ENCODE measurements at places on chromosomes 4 and X.

DNA sequence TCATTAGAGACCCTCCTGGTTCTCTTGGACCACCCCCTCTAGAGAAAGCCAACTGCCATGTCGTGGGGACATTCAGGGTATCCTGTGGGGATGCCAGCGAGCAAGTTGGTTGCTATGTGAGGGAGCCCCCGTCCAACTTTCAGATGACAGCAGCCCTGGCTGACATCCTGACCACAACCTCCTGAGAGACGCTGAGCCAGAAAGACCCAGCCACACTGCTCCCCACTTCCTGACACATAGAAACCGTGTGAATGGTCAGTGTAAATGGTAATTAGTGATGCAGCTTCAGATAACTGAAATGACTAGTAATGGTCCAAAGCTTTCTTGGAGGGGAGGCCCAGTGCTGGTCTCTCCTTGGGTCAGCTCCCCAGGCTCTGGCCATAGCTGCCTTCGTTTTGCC, 10.8 kb downstream of the CLCN4 start:
- DNase-seq = no peak

DNA sequence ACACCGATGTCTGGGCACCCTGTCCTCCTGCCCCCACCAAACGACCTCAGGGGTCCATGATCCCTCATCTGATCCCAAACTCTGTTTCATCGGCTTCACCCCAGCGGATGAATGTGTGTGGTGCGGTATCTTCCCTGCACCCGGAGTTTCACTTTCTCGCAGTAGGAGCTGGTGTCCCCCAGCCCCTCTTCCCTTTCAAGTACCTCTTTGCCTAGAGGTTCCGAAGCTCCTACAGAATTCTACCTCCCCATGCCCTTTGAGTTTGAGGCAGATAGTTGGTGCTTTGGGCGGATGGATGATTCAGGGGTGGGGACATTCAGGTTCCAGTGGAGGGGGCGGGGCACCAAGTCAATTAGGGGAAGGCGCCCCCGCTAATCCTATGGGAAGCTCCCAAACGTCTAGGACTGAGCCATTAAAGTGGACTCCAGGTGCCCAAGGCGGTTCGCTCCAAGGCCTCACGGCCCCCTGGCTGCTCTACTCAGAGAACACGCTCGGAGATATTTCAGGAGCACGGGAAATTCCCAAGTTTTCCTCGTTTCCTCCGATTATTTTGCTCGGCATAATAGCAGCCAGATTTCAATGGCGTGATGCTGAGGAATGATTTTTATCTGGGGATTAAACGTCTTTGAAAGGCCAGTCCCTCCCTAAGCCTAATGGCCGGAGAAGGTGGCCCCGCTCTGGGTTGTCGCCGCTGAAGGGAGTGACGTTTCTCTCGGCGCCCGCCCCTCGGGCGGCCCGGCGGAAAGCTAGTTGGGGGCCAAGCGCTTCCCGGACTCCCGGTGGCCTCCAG, 1.3 kb downstream of the MSX1 start:
- DNase-seq = no peak

GRCh38 chrX:22122510-22122909, 90.4 kb downstream of the PHEX start:
- DNase-seq = no peak

DNA sequence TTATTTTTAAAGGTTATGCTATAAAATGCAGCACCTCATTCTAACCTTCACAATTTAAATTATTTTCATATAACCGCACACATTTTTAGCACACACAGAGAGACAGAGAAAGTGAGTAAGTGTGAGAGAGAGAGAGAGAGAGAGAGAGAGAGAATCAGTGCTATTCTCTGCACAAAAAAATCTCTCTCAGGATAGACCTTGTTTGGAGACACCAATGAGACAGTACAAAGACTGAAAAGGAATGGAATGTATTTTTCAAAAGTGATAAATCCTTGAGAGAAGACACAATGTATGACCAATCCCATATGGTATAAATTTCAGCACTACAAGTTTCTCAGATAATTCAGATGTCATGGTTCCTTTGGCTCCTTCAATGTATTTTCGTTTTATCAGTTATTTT, 132.1 kb upstream of the PCDH18 start:
- DNase-seq = no peak

- no peak for DNase-seq
These were observed 234.4 kb upstream of the ITM2A start for GRCh38 chrX:79601341-79602131.

- DNase-seq = peak; percentile 6
These were observed 87.0 kb downstream of the BCOR start for GRCh38 chrX:40010550-40011321.

DNA sequence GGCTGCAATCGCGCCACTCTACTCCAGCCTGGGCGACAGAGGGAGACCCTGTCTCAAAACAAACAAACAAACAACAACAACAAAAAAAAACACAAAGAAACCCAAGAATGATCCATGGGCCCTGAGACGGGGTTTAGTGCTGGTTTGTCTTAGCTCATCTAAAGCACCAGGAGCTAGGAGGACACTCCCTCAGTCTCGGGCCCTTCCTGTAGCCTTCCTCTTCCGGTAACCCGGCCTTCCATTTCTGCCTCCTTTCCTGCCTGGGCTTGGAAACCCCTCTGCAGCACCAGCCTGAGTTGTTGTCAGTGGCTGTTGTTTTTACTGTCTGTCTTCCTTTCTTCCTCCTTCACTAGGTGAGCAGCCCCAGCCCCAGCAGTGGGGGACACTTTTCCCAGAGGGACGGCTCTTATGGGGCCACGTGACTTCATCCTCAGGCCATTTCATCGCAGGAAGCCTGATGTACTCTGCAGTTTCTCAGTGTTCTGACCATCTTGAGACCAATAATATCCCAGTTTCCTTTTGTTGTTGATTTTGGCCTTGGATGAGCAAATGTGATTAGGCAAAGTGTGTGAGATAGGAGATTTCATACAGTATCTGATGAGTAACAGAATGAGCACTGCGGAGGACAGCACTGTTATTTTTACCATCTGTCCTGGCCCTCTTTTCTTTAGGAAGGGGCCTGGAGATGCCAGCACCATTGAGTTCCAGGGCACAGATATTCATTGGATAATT, 90.1 kb downstream of the ANAPC4 start:
- DNase-seq = no peak

DNA sequence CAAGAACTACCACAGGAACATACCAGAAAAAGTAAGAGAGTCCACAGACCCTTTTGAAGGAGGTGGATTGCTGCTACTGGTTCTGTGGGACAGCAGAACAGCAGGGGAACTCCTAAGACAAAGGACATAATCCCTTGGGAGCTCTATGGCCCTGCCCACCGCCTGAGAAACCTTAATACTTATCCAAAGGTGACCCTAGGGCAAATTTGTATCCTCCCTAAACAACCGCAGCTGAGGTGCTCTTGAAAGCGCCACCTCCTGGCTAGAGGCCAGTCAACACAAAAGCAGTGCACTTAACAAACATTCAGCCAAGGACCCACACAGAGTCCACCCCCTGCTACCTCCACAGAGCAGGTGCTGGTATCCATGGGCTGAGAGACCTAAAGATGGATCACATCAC, 136.8 kb downstream of the ADAM29 start:
- DNase-seq = peak; percentile 1

GRCh38 chr4:84968925-84969324, 2.4 kb upstream of the WDFY3 start:
- peak; percentile 65 for DNase-seq

DNA sequence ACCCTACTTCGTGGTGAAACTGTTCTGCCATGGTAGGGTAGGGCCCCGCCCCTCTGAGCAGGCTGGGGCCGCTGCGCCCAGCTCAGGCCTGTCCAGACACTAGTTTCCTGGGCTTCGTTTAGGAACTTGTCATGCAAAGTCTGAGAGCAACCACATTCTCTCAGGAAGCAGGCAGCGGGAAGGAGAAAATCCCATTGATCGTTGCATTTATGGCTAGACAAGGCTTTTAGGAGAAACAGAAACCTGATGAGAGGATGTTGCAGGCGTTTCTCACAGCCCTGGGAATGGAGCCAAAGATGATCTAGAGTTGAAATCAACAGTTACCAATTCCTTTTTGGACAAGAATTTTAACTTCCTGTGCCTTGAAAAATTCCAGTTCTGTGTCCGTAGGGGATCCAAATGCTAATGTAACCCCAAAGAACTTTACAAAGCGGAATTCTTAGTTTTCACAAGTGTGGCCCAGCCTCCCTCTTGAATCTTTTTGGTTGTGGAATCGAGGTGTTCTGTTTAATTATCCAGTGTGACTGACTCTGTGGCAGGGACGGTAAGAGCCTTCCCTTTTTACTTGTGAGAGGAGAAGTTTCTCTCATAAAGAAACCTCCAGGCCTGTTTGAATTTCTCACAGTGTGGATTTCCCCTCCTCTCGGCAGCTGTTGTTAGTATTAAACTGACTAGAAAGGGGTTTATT, 4.5 kb upstream of the CXCL9 start:
- no peak for DNase-seq

GRCh38 chrX:13821738-13822137, 4.8 kb upstream of the GPM6B start:
- no peak for DNase-seq

GRCh38 chr4:154164931-154165839, 326.4 kb downstream of the DCHS2 start:
- DNase-seq = no peak

DNA sequence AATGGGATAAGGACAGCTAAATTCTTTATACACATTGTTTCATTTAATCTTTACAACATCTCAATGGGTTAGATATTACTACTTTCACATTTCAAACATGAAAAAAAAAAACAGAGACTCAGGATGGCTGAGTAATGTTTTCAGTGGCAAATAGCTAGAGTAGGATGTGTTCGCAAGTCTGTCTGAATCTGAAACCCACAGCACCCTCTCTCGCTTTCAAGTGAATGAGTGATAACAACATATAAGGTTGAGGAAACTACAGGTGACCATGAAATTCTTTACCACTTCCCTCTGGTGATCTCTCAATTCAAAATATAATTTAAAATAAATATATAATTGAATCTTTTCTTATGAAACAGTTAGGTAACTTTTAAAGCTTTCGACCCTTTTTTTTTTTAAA, 162.6 kb downstream of the PRR32 start:
- no peak for DNase-seq

- no peak for DNase-seq
These were observed 60.4 kb upstream of the HPF1 start for GRCh38 chr4:169818063-169818679.

DNA sequence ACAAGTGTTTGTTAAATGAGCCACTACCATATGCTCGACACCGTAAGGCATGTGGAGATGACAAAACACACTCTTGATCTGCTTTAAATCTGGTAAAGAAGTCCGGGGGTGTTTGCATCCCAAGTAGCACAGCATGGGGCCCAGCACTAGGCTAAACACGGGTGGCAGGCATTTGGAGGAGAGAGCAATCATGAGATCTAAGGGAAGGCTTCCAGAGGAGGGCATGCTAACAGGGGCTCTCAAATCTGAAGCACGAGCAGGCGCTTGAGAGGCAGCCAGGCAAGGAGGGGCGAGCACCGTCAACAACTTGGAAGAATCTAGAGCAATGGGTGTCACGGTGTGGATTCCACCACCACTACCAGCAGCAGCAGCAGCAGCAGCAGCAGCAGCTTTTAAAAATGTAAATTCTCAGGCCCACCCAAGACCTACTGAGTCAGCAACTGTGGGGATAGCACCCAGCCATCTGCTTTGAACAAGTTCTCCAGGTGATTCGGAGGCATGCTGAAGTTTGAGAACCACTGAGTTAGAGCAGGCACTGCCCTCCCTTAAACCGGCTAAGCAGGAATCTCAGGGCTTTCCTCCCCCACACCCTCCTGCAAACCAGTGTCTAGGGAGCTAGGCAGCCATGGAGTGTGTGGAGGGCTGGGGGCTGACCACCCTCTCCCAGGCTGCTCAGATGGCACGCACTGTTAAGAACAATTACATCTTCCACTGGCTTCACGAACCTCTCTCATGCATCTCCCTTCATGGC, 70.2 kb upstream of the MAP3K15 start:
- DNase-seq = no peak

DNA sequence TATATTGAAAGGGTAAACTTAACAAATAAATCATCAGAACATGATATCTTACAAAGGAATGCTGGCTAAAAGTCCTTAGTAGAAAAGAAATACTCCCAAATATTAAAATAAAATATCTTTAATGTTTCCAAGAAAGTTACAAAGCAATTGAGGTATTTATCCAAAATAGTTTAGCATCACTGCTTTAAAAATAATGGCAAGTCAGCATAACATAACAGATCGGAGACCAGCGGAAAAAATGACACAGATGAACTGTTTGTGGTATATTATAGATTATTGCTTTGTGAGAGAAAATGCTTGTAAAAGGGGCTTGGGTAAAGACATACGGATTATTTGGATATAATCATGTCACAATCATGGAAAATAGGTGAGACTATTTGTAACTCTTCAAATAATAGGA, 168.5 kb upstream of the TEX13C start:
- DNase-seq = no peak

DNA sequence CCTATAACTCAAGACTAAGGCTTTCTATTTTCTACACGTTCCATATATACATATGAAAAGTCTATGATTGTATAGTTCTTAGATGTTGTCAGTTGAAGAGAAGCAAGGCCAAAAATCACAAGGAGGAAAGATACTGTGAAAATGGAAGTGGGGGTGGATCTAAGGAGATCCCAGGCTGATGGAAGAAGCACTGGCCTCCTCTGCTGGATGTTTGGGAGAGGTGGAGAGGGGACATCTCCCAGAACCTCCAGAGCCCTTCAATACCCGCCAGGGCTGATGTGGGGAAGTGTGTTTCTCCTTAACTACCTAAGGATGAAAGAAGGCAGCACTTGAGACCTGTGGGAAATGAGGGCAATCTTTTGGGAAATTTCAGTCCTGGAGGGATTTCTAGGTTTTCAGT, 67.4 kb downstream of the RASGEF1B start:
- DNase-seq = peak; percentile 13

GRCh38 chr4:152679414-152680281, at the start of gene TMEM154:
TMEM154 (minus strand) TSS chr4:152679997; CDS start chr4:152679933, 64 bp downstream.
- DNase-seq = peak; percentile 75

GRCh38 chrX:133781174-133781573, 204.2 kb downstream of the GPC3 start:
- no peak for DNase-seq

- DNase-seq = no peak
These were observed 91.5 kb upstream of the MAP9 start for GRCh38 chr4:155468282-155468681.

DNA sequence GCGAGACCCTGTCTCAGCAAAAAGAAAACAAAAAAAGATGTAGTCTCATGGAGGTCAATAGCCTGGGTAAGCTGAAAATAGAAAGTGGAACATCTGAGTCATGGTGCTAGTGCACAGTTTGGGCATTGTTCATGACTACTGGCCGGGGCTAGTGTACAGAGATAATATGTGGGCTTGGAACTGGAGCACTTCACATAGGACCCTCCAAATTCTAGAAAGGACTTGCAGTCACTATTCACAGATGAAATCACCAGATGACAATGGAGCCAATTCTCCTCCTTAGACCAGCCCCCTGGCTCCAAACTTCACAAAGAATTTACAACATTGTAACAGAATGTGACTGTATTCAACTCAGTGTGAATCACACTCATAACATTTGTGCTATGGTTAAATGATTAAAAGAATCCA, 367.8 kb upstream of the SLC7A11 start:
- DNase-seq = no peak

GRCh38 chr4:20773144-20773997, 73.1 kb downstream of the PACRGL start:
- DNase-seq = peak; percentile 85

- DNase-seq = no peak
These were observed 4.9 kb downstream of the ENPEP start for GRCh38 chr4:110480746-110481271.
